ENCODE measurements at places on chromosomes 2 and 18. TPM values are rescaled to one million over a fixed set of nuclear protein-coding genes. Genes with fewer than 3 reads are reported as not detected.

GRCh38 chr2:54568876-54569321 is 112.8 kb downstream of the SPTBN1 start:
- DNase-seq: no peak

- DNase-seq: no peak
Measured at GRCh38 chr2:238869293-238870124, 21.6 kb downstream of the TWIST2 start.

- no peak for DNase-seq
Measured at GRCh38 chr2:174931724-174932123, 73.5 kb downstream of the CHN1 start.

DNA sequence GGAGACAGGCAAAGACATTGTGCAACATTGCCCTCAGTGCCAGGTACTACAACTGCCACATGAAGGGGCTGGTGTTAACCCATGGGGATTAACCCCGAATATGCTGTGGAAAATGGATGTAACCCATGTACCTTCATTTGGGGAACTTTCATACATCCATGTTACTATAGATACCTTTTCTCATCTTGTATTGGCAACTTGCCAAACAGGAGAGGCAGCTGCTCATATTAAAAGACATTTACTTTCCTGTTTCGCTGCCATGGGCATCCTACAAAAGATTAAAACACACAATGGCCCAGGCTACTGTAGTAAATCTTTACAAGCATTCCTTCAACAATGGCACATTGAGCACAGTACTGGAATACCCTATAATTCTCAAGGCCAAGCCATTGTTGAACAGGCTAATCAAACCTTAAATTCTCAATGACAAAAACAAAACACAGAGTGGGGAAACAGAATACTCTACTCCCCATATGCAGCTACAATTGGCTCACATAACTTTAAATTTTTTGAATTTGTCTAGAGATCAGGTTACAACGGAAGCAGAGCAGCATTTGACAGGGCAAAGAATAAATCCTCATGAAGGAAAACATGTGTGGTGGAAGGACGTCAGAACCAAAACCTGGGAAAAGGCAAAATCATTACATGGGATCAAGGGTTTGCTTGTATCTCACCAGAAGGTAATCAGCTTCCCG is 1723.5 kb upstream of the LRRTM1 start:
- DNase-seq: no peak

GRCh38 chr2:65630643-65631042 is 198.2 kb upstream of the SPRED2 start:
- no peak for DNase-seq

GRCh38 chr2:68316111-68316510 is 3.6 kb downstream of the CNRIP1 start:
- no peak for DNase-seq

Gene CPLX4
- polyA plus RNA-seq: not detected

- no peak for DNase-seq
Measured at GRCh38 chr2:218996937-218997336, 3.7 kb upstream of the CRYBA2 start.

Gene CYS1
- polyA plus RNA-seq: 8.6 TPM

DNA sequence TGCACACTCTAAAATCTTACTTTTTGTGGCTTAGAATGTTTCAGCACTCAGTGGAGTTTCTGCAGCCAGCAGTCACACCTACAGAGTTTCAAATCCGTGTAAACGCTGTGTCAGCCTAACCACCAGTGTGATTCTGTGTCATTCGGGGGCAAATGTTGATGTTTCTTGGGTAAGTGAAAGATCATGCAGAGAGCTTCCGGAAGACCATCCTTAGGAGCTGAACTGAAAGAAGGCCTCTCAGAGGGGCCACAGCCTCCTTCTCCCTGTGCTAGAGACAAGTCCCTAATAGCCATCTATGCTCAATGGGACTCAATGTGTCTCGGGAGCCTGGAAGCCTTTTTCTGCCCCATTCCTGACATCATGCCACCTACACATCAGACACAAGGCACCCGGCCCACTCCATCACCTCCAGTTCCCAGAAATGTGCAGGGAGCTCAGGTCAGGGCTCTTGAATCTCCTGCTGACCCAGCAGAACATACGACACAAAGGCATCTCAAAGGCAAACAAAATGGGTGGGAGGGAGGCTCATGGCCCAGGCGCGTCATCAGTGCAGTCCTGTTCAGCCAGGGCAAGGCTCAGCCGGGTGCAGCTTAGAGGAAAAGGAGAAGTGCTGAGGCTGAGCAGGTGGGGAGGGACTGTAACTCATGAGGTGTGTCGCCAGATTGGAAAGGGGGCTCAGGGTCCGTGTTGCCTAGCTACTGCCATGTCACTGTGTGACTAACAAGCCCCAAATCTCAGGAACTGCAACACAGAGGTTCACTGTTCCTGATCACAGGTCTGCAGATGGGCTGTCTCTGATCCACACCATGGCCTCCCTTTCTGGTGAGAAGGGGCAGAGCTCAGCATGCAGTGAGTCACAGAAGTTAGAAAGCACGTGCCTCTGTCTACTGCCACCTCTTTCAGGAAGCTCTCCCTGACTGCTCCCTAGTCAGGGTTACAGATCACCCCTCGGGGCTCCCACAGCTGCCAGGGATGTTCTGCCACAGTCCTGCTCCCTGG is 82.0 kb downstream of the SMAD7 start:
- no peak for DNase-seq

GRCh38 chr2:220469201-220469600 is 841.8 kb downstream of the SLC4A3 start:
- no peak for DNase-seq

GRCh38 chr18:52343731-52344340 is 3.8 kb downstream of the DCC start:
- no peak for DNase-seq

All from muscle of arm (tissue), 14 donors.